T-helper 2 cell treated with Interferon-gamma antibody and Interleukin-4, amounts not matched to agents 5 μg/mL and 100 μg/mL, for 36 hours (primary cell): ENCODE measurements at places on chromosomes 4 and X.
A peak's percentile ranks its signal among the peaks of the same experiment; 100 is the strongest.

DNA sequence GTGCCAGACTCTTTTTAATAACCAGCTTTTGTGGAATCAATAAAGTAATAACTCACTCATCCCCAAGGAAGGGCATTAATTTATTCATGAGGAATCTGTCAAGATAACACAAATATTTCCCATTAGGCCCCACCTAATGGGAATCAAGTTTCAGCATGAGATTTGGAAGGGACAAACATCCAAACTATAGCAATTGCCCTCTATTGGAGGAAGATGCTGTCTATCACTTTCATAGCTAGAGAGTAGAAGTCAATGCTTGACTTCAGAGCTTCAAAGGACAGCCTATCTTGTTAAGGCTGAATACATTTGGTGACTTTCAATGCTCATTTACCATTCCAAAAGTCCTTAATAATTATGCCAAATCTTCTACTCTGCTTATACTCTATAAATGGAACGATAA is 84.9 kb upstream of the ATOH1 start:
- DNase-seq, result no peak

- no peak for DNase-seq
Measured at GRCh38 chr4:149280806-149281205, 534.8 kb downstream of the IQCM start.

DNA sequence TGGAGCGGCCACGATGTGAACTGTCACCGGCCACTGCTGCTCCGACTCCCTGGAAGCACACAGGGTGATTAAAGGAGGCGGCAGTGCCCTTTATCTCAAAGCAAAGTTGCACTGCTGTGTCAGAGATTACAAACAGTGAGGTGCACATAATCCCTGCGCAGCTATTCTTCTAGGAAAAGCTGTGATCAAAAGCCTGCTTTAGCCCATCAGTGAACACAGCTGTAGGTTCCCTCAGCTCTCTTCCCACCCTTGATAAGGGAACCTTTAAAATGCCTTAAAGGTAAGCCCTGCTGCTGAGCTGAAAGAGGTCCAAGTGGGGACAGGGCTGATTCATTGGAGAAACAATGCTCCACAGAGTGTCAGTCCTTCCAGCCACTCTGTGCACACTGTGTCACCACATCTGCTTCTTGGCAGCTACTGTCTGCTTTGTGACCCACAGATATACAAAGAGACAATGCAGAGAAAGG is 127.6 kb downstream of the EIF4E start:
- no peak for DNase-seq

- DNase-seq, result no peak
Measured at GRCh38 chr4:169135776-169136175, 125.7 kb upstream of the CBR4 start.

DNA sequence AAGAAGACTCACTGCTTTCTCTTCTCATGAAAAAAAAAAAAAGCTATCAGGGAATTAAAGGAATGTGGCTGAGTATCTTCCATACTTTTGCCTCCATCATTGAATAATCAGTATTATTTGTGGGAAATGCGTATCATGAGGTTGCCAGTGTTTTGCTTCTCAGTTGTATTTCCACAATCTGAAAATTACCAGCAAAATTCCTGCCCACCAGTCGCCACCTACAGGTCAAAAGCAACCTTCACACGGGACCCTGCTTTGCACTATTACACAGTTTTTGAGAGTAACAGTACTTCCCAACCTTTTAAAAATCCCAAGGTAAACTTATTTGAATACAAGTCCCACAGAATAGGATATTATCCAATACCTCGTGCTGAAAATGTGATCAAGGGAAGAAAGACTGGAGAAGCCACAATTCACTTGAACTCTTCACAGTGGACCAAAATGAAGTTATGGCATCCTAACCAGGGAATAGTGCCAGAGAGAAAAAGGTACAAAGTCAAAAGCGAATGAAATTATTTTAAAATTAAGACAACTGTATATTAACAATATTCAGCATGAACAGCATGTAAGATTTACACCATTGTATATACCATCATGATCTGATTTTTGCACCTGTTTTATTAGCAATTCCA is 30.4 kb downstream of the PGRMC1 start:
- no peak for DNase-seq

DNA sequence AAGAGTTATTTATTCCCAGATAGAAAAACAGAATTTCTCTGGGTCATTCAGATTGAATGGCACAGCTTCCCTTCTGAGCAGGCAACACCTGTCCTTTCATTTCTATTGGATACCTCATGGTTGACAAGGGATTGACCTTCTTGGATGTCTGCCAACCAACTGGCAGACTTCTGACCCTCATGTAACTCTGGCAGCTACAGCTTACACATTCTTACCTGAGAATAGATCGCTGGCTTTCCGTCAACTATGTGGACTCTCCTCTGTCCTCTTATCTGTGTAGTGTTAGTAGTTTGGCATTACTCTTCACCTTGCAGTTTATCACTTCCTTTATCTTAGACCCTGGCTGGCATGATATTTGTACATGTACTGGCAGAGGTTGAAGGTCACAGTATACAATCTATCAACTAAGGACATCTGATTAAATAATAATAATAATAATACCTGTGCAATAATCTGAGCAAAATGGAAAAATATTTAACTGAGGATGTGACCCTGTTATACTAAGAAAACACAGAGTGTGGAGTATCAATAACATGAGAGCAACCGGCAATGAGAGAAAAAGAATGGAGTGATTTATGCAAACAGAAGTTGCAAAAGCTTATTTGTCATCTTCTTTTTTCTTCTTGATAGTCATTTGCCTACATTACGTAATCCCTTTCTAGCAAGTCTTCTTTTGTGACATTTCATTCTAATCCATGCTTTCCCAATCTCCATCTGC is 1118.2 kb downstream of the ARAP2 start:
- no peak for DNase-seq

DNA sequence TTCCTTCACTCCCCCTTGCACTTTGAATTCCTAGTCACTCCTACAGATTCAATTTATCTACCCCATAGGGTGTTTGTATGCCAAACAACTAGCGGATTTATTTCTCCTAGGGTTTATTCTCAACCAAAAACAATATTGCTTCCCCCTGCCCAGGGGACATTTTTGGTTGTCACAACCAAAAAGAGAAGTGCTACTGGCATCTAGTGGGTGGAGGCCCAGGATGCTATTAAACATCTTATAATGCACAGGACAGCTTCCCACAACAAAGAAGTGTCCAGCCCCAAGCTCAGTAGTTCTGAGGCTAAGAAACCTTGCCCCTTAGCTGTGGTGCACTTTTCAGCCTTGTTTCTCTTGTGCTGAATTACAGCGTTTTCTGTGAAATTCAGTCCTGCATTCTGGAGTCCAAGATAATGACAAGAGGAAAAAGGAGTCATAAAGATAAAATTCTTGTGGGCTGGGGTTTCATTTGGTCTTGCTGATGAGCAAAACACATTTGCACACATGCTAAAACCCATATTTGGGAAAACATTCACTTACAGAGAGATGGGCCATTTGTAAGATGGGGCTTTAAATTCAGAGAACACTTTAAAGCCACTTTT is 11.2 kb upstream of the SYTL4 start:
- DNase-seq, result no peak

DNA sequence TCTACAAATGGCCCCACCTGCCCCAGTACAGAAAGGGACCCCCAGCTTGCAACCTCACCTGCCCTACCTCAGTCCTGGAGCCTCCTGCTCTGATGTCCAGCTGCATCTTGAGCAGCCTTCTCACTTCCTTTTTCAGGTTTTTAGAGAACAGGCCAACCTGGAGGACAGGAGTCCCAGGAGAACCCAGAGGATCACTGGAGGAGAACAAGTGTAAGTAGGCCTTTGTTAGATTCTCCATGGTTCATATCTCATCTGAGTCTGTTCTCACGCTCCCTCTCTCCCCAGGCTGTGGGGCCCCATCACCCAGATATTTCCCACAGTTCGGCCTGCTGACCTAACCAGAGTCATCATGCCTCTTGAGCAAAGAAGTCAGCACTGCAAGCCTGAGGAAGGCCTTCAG is 3.6 kb downstream of the MAGEA11 start:
- no peak for DNase-seq

- no peak for DNase-seq
Measured at GRCh38 chr4:94588896-94589693, 137.4 kb downstream of the PDLIM5 start.

GRCh38 chrX:52346174-52347165 is 22.4 kb upstream of the XAGE2 start:
- DNase-seq, result no peak

GRCh38 chr4:124019749-124020549 is 623.4 kb downstream of the SPRY1 start:
- no peak for DNase-seq

GRCh38 chr4:10456595-10457254 is 501 bp downstream of the ZNF518B start:
- DNase-seq, result peak; percentile 65

GRCh38 chr4:112926819-112927218 is 122.6 kb upstream of the ANK2 start:
- DNase-seq, result no peak

DNA sequence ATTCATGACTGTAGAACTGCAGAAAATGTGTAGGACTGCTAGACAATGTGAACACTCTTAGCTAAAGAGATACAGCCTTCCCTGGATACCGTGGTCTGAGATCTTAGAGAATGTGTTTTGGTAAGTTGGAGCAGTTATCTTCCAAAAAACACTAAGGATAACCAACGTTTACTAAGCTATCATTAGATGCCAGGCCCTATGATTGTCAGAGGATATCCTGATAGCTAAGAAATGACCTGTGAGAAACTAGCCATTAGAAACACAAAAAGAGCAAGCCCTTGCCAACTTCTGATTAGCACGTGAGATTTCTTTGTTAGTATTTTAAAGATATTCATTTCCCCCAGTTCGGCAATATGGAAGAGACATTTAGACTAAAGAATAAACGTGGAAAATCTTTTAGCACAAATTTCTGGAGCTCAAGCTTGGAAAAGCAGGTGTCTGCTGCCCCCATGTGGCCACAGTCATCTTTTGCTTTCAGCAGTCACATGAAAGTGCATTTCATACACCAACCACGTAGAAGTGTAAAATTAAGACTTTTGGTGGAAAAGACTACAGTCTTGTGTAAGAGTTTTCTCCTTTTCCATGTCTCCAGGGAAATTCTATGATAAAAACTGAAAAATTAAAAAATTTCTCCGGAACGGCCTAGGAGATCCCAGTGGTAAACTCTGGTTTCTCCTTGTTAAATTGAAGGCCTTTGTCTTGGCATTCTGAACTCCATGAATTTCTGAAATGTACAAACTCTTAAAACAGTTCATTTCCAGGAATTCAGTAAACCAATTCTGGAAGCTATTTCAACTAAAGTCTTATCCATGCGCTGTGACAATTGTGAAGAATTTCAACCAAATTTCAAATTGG is 136.4 kb downstream of the ZNF674 start:
- DNase-seq, result peak; percentile 19
